ENCODE measurements at places on chromosomes 7 and 10.

GRCh38 chr7:26658389-26659084 is 205.9 kb downstream of the SKAP2 start:
- no peak for DNase-seq

DNA sequence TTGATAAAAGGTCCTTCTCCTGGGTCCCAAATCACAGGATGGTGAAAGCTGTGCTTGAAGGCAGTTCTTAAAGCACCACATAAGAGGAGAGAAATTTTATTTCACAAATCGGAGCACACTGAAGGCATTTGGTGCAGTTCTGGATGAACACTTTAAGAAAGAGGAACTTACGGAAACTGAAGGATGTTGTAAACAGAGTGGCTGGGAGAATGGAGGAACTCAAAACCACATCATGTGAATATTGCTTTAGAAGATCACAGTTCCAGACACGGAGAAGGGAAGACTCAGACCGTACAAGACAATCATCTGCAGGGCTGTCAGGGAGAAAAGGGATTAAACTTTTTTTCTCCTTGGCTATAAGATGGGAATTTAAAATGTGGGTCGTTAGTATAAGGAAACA is 9.0 kb upstream of the GPR141 start:
- DNase-seq, result no peak

- DNase-seq, result peak; percentile 36
Measured at GRCh38 chr7:143408686-143409561, at the start of gene EPHA1. Gene EPHA1, minus strand, starts transcription at chr7:143408856. Its CDS starts 51 bp downstream, at chr7:143408805.

DNA sequence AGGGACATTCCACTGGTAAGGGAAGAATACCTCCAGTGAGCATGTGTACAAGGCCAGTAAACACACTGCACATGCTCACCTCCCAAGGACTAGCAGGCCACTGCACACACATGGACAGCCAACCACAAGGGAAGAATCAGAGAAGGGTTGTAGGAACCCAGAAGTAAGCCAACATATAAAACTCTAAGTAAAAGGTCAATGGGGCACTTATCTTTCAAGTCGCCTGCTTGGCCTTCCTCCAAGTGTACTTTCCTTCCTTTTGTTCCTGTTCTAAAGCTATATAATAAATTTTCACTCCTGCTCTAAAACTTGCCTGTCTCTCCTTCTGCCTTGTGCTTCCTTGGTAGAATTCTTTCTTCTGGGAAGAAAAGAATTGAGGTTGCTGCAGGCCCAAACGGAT is 33.0 kb downstream of the ORC5 start:
- DNase-seq, result no peak

DNA sequence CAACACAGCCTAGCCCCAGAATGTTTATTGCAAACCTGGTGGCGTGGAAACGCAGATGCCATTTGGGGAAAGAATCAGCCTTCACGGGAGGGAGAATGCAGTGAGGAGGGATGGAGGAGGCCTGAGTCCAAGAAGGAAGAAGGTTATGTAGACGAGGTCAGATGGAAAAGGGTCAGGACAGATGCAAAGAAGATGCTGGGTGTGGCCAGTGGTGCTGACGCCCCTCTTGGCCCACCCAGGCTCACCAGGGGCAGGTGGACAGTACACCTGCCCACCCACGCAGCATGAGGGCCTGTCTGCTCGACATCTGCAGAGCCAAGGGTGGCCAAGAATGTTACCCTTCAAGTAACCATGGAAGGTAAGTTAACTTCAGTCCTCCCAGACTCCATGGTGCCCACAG is 40.5 kb downstream of the OAT start:
- DNase-seq, result no peak

GRCh38 chr10:132960631-132961419 is 18.5 kb upstream of the CFAP46 start:
- no peak for DNase-seq

GRCh38 chr10:13105184-13105583 is 5.2 kb downstream of the OPTN start:
- no peak for DNase-seq

- no peak for DNase-seq
Measured at GRCh38 chr10:88415533-88416130, 167.5 kb downstream of the RNLS start.

DNA sequence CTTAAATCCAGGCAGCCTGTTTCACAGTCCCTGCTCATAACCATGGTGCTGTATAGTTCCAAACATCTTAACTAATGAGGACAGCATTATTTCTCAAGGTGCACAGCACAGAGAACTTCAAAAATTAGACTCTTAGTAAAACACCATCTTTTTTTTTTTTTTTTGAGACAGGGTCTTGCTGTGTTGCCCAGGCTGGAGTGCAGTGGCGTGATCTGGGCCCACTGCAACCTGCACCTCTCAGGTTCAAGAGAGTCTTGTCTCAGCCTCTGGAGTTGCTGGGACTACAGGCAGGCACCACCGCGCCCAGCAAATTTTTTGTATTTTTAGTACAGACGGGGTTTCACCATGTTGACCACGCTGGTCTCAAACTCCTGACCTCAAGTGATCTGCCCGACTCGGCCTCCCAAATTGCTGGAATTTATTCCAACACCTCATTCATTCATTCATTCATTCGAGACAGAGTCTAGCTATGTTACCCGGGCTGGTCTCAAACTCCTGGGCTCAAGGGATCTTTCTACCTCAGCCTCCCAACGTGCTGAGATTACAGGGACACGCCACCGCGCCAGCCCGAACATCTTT is 507 bp upstream of the TMEM254 start:
- DNase-seq, result no peak

- peak; percentile 75 for DNase-seq
Measured at GRCh38 chr10:119445311-119445934, 97.1 kb downstream of the RGS10 start.

DNA sequence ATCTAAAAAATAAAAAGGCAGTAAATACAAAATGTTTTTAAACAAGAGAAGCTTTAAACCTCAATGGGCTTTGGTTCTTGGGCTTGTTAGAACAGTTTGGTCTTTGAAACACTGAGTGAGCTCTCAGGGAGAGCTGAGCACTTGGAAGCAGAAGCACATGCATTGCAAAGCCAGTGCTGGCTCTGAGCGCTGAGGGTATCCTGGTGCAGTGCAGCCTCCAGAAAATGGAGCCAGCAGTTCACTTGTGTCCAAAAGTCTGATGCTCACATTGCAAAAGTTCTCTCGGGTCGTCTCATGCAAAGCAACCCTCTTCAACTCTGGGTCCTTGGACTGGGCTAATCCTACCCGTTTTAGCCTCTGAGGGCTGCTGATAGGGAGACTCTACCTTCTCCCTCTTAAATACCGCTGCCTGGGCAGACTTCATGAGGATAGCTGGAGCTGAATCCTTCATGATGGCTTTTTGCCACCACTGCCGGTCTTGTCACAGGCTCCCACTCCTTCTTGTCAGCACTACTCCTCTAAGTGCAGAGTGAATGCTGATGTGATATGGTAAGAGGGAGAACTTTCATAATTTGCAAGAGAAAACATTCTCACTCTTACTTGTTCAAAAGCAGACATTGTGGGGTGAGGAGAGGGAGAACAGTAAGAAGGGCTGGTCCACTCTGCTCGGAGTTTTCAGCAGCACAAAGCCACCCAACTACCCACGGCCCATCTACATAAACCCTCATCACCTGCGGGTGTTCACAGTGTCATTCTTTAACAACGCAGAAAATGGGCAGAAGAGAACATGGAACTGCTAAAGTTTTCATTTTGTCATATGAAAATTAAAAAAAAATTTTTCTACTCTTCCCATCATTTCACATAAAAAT is 42.2 kb upstream of the BMPER start:
- DNase-seq, result no peak

- no peak for DNase-seq
Measured at GRCh38 chr7:119712886-119713462, 560.0 kb upstream of the KCND2 start.

- no peak for DNase-seq
Measured at GRCh38 chr7:151754142-151754590, 122.7 kb downstream of the PRKAG2 start.
